ENCODE measurements at places on chromosomes 16 and 17.

- DNase-seq = no peak
These were observed 69.3 kb downstream of the STXBP4 start for GRCh38 chr17:55037828-55038227.

DNA sequence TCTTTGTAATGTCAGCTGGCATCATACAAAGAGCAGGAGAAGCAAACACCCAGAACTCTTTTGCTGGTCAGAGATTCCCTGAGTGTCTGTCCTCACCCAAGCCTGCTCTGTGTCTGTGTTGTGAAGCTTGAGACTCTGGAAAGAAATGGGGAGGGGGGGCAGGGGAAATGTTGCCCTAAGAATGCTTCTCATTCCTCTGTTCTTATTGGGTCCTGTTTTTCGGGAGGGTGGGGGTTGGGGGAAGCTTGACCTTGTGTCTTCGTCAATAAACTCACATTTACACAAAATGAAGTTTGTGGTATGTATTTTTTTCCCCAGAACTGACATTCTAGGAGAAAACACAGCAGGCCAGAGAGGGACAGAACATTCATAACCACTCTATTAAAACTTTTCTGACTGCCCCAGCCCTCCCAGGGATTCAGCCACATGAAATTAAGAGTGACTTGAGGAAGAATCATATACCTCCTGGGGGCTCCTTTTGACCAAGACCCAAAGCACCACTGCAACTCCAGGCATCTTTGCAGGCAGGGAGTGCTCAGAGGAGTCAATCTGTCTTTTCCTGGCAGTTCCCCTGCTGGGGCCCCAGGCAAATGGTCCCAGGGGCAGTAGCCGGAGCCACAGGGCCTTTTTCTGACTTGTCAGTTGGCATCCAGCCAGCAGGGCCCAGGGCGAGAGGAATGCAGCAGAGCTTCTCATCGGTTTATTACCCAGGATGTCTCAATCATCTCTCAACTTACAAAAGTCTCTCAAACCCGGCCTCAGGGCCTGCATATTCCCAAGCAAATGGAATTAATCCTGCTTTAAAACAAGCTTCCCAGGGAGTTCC lies 5.1 kb upstream of the RASL10B start:
- no peak for DNase-seq

DNA sequence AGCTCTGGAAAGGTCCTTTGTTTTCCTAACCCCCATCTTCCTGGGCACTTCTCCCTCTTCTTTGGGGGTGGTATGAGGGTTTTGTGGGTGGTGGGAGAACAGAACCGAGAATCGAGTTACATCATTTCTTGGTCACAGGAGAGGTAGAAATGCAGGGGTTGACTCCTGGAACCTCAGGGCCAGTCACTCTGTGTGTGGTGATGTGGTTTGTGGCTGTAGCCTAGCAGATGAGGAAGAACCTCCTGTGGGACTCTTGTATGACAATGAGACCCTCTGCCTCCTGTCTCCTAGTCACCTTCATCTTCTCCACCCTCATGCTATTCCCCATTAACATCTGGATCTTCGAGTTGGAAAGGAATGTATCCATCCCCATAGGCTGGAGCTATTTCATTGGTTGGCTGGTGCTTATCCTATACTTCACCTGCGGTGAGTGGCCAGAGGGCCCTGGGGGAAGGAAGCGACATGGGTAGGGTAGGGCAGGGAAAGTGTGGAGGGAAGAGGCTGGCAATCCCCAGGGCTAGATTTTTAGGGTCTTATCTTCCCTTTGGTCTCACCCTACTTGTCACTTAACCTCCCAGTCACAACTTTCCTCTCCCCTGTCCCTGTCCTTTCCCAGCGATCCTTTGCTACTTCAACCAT lies 5.5 kb downstream of the ODF4 start:
- no peak for DNase-seq

- DNase-seq = no peak
These were observed 474.3 kb upstream of the TOM1L1 start for GRCh38 chr17:54426296-54426886.

DNA sequence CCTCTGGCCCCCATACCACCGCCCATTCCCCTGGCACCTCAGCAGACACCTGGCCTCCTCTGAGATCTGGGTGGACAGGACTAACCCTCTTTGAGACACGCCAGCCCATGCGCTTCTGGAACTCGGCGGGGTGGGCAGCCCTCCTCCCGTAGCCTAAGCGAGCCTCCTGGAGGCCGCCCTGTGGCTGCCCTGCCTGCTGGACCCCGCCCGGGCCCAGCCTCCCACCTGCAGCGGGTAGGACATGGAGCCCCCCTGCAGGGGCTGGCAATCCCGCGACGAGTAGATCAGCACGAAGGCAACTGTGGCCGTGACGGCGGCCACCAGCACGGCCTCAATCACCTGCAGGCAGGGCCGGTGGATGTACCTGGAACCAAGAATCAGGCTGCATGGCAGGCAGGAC lies 8.2 kb upstream of the CCDC154 start:
- no peak for DNase-seq

GRCh38 chr16:65010125-65010524 lies 111.7 kb downstream of the CDH11 start:
- DNase-seq = no peak

Measured in activated gamma-delta T cell treated with anti-CD3 and anti-CD28 coated beads, Interleukin-2, amount 50 U/mL, for 16 hours (primary cell).